ENCODE measurements at places on chromosomes 2 and 18.

DNA sequence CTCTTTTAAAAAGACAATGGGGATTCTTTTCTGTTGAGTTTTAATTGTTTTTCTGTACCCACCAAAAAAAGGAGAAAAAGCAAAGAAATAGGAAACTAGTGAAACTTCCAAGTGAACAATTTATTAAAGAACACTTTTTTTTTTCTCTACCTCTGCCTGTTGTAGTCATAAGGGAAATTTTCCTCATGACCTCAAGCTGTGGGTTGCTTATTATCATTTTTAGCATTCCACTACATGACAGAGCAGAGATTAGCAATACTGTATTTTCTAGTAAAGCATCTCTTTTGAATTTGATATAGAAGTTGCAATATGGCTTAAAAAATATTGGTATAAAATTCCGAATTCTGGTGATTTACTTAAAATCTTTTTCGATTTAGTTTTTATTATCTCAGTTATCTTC is 87.9 kb upstream of the LRRTM1 start:
- DNase-seq, result no peak

GRCh38 chr2:207149249-207150213 is 16.2 kb downstream of the KLF7 start:
- no peak for DNase-seq

- peak; percentile 84 for DNase-seq
Observed at GRCh38 chr2:65025453-65026123, 30.6 kb upstream of the CEP68 start.

GRCh38 chr2:125471963-125472362 is 1184.0 kb upstream of the GYPC start:
- no peak for DNase-seq

DNA sequence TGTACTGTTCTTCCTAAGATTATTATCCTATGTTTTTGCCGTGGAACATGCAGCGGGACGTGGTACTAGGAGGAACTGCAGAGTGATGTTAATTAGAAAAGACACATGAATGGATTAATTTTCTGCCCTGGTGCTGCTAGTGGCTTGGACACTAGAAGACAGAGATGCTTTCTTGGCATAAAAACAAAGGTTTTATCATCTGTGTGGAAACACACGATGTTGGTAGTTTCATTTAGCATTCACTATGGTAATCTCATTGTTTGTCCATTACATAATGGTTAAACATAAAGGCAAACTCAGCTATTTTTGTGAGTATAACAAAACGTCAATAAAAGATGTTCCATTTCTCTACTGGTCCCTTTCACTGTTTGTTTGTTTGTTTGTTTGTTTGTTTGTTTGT is 22.8 kb downstream of the COL6A3 start:
- no peak for DNase-seq

DNA sequence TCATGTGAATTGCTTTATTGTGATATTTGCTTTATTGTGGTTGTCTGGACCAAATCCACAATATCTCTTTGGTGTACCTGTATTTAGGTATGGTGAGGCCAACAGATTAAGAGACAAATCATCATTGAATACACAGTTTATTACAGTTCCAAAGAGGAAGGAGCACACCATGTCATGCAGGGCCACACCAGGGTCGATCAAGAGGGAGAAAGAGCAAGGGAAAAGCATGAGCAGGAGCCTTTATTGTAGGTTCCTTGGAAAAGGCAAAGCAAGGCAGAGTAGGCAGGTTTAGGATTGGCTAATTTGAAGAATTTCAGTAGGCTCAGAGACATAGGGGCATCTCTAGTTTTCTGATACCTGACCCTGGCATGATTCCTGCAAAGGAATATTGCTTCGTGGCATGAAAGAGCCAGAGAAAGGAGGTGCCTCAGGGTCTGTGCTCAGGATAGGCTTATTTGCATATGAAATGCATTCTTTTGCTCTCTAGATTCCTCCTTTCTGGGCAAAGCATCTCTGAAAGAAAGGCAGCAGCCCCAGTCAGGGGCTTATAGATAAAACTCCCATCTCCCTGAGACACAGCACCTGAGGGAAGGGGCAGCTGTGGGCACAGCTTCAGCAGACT is 214.2 kb upstream of the ERBB4 start:
- no peak for DNase-seq

- peak; percentile 11 for DNase-seq
Observed at GRCh38 chr2:59312029-59312428, 1070.9 kb upstream of the FANCL start.

DNA sequence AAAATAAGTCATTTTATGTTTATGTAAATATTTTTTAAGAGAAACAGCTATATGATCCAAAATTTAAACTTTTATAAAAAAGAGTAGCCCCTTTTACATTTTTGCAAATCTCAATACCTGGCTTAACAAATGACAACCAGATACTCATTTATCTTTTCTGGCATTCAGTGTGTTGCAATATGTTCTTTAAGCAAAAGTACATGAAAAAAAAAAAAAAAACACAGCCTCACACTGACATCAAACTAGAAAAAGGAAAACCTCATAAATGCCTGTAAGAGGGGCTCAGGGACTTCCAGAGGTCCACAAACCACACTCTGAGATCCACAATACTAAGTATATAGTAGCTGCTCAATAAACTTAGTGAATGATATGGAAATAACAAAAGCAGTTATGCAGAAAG is 21.9 kb downstream of the PPP4R3B start:
- DNase-seq, result no peak

GRCh38 chr18:79384151-79384807 is 11.5 kb upstream of the NFATC1 start:
- no peak for DNase-seq

GRCh38 chr2:7609556-7609955 is 692.3 kb downstream of the RNF144A start:
- DNase-seq, result no peak

DNA sequence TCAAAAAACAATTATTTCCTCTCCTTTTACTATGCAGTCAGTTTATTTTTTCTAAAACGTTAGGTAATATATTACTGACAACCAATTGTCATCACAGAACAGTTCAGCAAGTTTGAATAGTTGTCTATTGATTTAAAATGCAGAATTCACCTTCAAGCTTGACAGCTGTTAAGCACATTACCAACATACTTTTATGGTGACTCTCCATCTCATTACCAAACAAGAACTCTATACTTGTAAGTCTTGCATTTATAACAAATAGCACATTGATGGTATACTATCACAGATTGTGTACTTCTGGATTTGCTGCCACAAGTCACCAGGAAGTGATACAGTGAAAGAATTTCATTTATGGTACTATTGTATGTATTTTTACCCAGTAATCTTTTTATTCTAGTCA is 99.4 kb upstream of the PPP1CB start:
- DNase-seq, result no peak

- peak; percentile 62 for DNase-seq
Observed at GRCh38 chr18:26621161-26622026, 73.0 kb upstream of the KCTD1 start.

GRCh38 chr2:215671244-215671643 is 235.4 kb upstream of the FN1 start:
- no peak for DNase-seq

DNA sequence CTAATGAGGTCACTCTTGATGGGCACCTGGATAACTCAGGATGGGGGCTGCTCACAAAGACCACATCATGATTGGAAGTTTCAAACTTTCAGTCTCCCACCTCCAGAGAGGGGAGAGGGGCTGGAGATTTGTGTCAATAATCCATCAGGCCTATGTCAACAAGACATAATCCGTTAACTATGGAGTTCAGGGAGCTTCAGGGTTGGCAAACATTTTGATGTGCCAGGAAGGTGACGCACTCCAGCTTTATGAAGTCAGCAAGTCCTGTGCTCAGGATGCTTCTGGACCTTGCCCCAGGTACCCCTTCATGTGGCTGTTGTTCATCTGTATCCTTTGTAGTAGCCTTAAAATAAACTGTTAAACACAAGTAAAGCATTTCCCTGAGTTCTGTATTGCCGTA is 19.0 kb downstream of the SKA1 start:
- DNase-seq, result no peak

GRCh38 chr2:196284144-196284844 is 112.9 kb upstream of the STK17B start:
- DNase-seq, result no peak

DNA sequence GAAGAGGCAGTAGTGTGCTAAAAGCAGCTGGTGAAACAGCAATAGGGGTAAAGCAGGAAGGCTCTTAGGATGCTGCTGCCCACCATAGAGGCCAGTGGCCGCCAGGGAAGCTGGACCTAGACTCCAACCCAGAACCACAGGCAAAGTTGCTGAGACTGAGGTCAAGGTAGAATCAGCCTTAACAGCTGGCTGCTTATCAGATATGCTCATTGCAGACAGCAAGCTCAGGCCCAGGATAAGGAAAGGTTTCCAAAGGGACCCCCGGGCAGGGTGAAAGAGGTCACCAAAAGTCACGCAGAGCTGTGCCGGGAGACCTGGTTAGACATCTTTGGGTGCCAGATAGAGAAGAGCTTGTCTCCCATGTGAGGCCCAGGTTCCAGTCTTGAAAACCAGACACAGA is 42.9 kb upstream of the EPG5 start:
- DNase-seq, result no peak

GRCh38 chr2:231486851-231487596 is 22.7 kb upstream of the NCL start:
- DNase-seq, result no peak

DNA sequence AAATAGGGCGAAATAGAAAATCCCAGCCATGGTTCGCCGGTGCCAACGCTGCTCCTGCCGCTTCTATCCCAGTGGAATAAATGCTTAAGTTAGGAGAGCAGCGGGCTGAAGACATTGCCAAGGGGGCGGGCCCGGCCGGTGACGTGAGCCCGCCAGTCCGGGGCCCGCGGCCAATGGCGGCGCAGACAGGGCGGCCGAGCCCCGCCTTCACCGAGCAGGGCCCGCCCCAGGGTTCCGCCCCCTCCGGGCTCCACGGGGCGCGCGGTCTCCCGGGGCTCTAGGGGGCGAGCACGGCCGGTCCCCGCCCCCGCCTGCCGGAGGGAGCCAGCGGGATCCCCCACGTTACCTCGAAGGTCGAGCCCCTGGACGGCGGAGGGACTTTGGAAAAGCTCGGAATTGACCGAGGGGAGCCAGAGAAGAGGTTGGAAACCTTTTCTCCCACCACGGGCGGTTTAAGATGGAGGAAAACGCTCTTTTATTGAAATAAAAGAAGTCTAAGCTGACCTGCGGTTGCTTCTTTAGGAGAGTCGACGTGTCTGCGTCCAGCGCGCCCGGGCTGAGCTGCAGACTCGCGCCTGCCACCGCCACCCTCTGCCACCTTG is at the start of gene EPHA4:
EPHA4 (minus strand) TSS at position 86 of the 602 bp plus-strand sequence; CDS start at position 30, 56 bp downstream.
- peak; percentile 69 for DNase-seq

DNA sequence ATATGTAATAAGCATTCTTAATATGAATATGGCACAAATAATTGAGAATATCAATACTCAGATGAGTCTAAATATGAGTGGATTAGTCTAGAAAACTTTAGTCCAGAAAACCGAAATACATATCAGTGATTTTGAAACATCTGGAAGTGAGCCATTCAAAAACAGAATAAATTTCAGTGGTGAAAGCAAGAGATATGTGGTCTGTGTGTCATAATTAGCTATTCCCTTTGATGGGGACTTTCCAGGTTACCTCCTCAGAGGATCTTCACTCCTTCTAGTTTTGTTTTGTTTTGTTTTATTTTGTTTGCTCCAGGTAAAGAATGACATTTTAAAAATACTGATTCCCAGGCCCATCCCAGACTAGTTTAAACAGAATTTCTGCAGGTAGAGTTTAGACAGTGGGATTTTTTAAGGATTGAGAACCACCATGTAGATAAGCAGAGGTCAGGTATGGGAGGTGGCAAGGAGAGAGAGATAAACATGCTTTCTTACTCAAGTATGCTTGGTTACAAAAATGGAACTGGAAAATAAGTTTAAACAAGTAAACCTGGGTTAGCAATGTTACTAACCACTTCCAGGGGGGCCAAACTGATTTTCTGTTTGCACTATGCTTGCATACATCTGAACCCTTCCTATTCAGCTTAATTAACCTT is 70.7 kb downstream of the NABP1 start:
- no peak for DNase-seq

DNA sequence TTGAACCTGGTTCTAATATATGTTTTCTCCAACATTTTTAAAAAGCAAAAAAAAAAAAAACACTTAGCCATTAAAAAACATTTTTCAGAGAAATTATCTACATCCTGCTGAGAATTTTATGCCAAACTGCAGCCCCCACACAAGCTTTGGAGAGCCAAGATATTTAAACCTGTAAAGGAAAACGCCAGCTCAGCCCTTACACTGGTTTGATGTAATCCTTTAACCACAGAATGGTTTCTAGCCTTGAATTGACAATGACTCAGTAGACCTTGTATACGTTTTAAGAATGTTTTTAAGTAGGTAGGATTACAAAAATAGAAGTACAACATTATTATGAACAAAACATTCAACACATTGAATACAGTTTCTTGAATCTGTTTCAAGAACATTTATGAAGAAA is 113.6 kb downstream of the BABAM2 start:
- no peak for DNase-seq

DNA sequence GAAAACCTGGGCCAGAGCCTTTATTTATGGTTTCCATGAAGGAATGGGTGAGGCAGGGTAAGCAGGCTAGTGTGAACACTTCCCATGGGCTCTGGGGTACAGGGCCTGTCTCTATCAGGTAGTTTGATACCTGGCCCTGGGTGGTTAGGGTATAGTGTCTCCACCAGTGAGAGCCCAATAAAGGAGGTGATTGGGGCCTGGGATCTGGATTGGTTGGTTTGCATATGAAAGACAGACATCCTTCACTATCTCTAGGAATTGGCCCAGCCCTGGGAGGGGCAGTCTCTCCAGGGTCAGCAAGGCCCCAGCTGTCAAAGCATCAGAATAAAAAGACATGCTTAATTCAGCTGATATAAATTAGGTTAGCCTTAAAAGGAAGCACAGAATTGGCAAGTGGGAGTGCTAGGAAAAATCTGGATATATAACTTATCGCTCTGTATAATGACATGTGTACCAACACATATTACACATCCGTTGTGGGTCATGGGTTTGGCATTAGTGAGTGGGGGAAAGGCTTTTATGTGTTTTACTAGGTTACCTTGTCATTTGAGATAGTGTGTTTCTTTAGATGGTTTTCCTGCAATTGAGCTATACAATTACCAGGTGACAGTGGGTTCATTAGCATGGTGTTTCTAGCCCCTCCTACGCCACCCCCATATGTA is 18.5 kb upstream of the TMEM178A start:
- DNase-seq, result no peak
